ENCODE measurements at places on chromosomes 4 and X. TPM values are rescaled to one million over a fixed set of nuclear protein-coding genes. Genes with fewer than 3 reads are reported as not detected.

DNA sequence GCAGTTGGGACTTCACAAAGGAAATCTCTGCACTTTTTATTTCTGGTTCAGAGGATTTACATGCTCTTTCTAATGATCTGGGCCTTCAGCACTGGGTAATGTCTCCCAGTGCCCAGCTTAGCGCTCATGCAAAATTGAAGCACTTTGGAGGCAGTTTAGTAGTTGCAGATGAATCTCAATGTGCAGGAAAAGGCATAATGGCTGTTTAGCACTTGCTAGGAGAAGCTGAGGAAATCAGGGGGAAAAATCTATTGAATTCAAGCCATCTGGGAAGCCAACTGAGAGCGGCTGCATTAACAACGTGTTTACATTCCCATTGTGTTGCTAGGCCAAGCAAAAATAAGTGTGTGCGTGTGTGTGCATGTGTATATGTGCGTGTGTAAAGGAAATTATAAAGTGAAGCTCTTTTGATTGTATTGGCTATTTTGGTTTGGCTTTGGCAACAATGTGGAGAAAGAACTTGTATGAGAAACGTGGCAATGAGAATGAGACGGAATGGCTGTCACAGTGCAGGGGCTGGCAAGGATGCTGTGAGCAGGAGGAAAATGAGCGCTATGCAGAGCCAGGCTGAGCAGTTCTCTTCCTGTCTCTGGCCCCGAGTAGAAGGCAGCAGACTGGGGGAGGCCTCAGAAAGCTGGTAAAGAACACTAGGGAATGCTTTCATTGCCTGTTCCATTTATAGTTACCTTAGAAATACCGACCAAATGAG, 231.5 kb downstream of the UNC5C start:
- DNase-seq: no peak

- DNase-seq: no peak
Observed at GRCh38 chr4:139564502-139564901, 8.5 kb upstream of the SETD7 start.

DNA sequence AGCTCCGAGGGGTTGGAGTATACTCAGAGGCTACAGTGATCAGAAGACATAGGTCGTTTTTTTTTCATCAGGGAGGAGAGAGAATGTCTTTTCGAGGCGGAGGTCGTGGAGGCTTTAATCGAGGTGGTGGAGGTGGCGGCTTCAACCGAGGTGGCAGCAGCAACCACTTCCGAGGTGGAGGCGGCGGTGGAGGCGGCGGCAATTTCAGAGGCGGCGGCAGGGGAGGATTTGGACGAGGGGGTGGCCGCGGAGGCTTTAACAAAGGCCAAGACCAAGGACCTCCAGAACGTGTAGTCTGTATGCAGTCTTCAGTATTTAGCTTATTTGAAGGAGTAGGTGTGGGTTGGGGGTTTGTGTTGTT, 500 bp downstream of the GAR1 start:
- no peak for DNase-seq

GRCh38 chr4:48024522-48024921, 8.0 kb downstream of the NIPAL1 start:
- DNase-seq: no peak

GRCh38 chr4:153239409-153239808, 35.2 kb downstream of the TRIM2 start:
- no peak for DNase-seq

GRCh38 chr4:158590306-158590705, 68.6 kb downstream of the RXFP1 start:
- no peak for DNase-seq

DNA sequence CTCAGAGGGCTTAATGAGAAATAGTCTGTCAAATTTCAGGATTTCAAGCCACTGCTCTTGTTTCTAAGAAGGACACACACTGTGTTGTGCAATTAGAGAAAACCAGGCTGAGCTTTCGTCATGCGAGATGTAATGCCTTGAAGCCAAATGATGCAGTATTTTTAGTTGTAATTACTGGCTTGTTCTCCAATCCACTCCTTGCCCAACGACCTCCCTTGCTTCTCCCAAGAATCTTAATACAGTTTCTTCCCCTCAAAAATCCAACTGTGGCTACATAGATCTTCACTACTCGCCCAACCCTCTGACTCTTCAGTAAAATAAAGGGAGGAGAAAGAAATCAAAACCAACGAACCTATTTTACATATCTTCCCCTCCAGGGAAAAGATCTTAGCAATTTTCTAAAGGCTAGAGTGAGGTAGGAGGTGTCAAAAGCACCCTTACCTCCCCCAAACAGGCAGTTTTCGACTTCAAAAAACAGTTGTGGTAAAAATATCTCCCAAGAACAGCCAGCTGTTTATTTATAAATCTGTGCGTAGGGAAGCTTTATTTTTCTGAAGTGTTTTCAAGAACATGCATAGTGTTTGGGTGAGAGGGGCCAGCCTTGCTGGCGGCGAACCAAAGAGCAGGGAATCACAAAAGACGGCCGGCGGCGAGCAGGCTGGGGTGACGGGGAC, 68.7 kb downstream of the MGST2 start:
- DNase-seq: no peak

- DNase-seq: no peak
Observed at GRCh38 chrX:118153270-118153669, 36.7 kb upstream of the KLHL13 start.

DNA sequence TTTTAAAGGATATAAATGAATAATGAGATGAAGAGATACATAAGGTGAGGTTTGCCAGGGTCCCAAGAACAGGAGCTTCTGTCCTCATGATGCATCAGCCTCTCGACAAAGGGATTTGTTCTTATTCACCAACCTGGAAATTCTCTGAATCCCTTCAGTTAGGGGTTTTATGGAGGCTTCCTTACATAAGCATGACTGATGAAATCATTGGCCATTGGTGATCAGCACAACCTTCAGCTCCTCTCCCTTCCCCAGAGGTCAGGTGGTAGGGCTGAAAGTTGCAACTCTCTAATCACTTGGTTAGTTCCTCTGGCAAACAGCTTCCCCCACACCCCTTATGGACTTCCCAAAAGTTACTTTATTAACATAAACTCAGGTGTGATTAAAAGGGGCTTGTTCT, 222.0 kb downstream of the SPRY1 start:
- DNase-seq: no peak

DNA sequence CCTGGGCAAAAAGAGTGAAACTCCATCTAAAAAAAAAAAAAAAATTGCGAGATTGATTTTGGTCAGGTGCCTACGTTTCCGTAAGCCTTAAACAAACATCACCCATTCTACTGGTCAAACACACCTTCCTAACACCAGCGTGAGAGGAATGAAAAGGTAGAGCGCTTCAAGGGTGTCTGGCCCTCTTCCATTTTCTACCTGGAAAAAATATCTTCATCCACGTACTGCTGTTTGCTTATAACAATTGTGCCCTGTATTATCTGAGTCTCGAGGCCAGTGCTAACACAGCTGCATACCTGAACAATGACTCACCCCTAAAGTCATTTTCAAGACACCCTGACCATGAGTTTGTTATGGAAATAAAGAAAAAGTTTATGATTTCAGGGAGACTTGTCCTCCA, 13.9 kb downstream of the TMSB4X start:
- DNase-seq: peak; percentile 64

DNA sequence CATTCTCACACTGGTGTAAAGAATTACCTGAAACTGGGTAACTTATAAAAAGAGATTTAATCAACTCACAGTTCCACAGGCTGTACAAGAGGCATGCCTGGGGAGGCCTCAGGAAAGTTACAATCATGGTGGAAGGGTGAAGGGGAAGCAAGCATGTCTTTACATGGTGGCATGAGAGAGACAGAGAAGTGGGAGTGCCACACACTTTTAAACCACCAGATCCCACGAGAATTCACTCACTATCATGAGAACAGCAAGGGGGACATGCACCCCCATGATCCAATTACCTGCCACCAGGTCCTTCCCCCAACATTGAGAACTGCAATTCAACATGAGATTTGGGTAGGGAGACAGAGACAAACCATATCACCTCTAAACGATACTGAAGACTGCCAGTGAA, 23.0 kb downstream of the EPGN start:
- DNase-seq: no peak

DNA sequence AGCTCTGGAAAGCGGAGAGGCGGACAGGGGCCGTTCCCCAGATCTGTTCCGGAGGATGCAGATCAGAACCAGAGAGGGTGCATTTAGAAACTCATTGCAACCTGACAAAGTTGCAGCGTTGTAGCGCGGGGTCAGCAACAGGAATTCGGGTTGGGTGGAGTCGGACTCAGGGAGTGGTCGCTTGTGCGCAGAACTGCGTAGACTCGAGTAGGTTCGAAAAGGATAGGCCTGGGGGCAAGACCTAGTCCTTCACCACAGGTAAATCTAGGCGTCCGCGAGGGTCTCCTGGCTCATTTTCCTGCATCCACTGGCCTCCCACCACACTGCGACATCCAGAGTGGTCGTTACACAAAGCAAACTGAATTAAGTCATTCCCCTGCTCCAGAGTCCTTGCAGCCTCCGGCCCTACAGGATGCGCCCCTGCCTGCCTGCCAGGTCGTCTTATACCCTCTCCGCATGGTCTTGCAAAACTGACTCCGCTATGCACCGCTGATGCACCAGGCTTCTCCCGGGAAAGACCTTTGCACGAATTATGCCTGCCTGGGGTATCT, 4.7 kb upstream of the ZNF518B start:
- no peak for DNase-seq

- DNase-seq: peak; percentile 7
Observed at GRCh38 chr4:121827853-121828252, 4.2 kb upstream of the CCNA2 start.

- DNase-seq: no peak
Observed at GRCh38 chrX:13418126-13419097, 98.6 kb upstream of the ATXN3L start.

DNA sequence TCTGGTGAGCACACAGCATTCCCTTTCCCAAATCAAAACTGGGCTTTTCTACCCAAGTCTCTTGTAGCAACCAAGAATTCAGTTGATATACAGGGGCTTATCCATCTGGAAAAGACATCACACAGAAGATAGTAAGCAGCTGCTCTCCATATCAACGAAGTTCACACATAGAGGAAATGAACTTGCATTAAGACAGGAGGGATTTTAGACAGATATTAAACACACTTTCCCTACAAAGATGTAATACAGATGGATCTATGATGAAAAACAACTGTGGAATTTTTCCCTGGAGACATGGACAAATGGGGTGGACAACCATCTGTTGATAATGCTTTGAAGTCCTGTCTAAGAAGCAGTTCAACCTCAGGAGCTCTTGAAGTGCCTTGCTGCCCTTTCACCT, 9.8 kb upstream of the PDE5A start:
- DNase-seq: no peak

GRCh38 chr4:32607978-32608377, 1887.8 kb downstream of the PCDH7 start:
- no peak for DNase-seq

- DNase-seq: no peak
Observed at GRCh38 chrX:150902434-150903109, 4.1 kb upstream of the CD99L2 start.

DNA sequence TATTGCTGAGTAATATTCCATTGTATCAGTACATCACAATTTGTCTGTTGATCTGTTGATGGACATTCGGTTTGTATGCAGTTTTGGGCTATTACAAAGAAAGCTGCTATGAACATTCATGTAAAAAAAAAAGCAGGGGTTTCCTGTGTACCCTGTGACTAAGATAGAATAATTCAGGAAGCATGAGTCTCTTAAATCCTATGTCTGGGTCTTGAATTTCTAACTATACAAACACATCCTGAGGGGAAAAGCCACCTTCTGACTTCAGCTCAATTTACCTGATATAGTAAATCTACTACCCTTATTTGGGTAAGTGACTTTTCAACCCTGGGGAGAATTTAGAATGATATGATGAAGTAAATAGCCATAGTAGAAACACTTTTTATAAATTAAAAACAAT, 94.6 kb upstream of the FUNDC1 start:
- DNase-seq: no peak

DNA sequence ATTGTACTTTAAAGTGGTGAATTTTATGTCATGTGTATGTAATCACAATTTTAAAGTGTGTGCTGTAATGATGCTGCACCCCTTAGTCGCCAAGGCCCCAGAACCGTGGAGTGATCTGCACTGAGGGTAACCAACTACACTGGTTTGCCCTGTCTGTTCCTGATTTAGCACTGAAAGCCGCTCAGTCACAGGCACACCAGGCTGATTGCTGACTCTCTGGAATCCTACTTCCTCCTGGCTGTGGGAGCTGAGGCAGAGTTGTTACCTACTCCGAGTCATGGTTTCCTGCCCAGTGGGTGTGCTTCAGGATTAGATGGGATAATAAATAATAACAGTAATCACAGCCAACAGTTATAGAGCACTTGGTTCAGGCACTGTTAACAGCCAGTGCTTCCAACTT, 645.4 kb downstream of the BCOR start:
- no peak for DNase-seq

DNA sequence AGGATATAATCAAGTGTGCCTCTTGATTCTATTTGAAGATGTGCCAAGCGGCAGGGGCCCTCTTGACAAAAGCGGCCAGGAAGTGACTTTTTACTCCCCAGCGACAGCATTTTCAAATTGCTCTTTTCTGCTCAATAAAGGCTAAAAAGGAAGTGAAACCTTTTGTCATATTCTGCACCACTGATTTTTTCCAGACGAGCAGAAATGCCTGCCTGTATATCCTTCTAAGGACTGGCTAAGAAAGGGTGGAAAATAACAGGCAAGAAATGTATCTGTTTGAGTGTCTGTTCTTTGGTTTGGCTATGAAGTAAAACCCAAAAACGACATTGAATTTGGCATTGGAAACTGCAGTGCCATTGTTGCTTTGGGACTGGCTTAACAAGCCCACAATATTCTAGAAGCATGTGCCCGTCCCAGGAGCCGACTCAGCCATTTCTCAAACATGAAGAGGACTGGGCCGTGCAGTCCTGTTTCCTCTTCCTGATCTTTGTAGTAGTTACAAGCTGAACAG, 25.4 kb downstream of the TMSB4X start:
- DNase-seq: no peak

DNA sequence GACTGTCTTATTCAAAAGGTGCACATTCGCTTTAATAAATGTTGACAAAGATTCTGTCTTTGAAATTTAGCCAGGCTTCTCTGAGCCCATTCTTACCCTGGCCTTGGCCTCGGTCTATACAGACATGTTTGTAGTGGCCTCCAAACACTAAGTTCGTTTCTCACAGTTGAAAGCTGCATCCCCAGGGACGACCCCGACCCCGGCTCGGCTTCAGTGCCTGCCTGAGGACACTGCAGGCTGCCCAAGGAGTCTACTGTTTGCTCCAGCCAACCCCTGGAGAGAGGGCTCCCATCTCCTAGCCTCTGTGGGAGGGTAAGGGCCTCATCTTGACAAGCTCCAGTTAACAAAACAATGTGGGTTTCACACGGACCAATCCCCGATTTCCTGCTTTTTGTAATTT, 390.6 kb upstream of the ZFP42 start:
- no peak for DNase-seq

- DNase-seq: no peak
Observed at GRCh38 chrX:12790885-12791256, 341 bp upstream of the PRPS2 start.

GRCh38 chr4:129264008-129264657, 168.2 kb downstream of the C4orf33 start:
- DNase-seq: no peak

- no peak for DNase-seq
Observed at GRCh38 chr4:69876071-69876470, 16.1 kb upstream of the SULT1E1 start.

GRCh38 chr4:185309770-185310169, 86.0 kb downstream of the LRP2BP start:
- no peak for DNase-seq

Gene PDGFRA
- 1.5 TPM for total RNA-seq

Gene NXF2B
- total RNA-seq: 1.9 TPM

Gene MAGEC1
- 3.9 TPM for total RNA-seq

Gene PASD1
- 0.17 TPM for total RNA-seq

Gene TLL1
- not detected for total RNA-seq

Gene ACE2
- total RNA-seq: not detected

Gene FAM53A
- total RNA-seq: 10.9 TPM

Gene GAGE2A
- total RNA-seq: 61.7 TPM

Gene CENPVL1
- total RNA-seq: 0.34 TPM

Gene MAGEE2
- total RNA-seq: not detected

Measured in Daoy (cell line).